Vagina (tissue), 2 donors: ENCODE measurements at places on chromosomes 5 and 9. TPM values are rescaled to one million over a fixed set of nuclear protein-coding genes. Genes with fewer than 3 reads are reported as not detected.

DNA sequence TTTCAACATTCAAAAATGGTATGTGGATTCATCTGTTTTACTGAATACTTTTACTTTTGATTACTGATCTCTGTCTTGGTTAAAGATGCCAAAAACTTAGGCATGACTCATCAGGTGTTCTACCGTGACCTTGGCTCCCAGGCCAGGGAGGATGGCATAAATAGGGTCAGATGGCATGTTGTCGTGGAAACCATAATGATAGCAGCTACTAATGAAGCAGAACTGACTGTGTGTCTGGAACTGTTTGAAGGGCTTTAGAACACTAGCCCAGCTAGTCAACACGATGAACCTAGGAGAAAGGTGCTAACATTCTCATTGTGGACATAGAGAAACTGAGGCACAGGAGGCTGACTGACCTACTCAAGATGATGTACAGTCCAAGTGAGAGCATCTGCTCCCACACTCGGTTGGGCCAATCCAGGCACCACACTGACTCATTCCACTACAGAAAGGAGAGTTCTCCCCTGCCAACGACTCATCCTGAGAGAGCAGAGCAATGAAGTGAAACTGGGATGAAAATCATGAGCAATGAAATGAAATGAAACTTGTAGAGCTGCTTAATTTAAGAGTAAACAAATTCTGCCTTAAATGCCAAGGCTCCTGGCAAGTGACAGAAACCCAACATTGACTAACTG lies 116.0 kb downstream of the TENT4A start:
- DNase-seq = peak; percentile 25

DNA sequence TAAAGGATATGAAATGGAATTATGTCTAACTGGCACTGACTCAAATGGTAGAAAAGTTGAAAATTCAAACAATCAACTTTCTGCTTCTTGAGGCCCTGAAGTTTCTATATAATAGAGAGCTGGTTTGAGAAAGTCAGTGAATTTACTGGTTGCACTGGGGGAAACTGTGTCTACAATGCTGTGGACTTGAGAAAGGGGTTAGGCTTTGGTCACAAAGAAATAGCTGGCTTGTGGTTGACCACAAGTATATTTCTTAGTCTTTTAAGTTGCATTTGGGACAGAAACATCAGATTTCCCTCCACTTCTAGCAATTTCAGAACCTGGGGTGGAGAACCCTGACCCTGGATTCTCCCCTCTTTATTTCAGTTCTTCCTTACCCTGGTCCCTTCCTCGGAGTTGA lies 192.6 kb upstream of the ACTBL2 start:
- no peak for DNase-seq

GRCh38 chr5:126384985-126385384 lies 38.2 kb upstream of the GRAMD2B start:
- no peak for DNase-seq

- DNase-seq = no peak
Measured at GRCh38 chr5:127298656-127299055, 8.1 kb downstream of the MEGF10 start.

- no peak for DNase-seq
Measured at GRCh38 chr5:73822989-73823339, 197.0 kb downstream of the ARHGEF28 start.

GRCh38 chr9:115946530-115946929 lies 207.1 kb upstream of the PAPPA start:
- no peak for DNase-seq

DNA sequence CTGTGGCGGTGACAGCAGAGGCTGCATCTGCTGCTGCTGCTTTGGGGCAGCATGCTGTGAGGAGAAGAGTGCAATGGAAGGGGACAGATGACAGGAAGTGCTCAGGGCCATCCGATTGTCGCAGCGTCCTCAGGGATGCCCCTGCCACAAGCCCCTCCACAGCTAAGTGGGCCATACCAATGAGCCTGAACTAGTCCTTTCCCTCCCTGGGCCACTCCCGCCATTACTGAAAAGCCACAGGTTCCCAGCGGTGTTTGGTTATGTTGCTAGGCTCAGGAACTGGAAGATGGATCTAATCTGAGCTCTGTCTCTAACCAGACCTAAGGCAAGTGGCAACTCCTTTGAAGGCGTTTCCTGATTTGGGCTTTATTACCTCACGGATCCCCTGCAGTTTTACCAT lies 109.2 kb downstream of the GAPVD1 start:
- DNase-seq = no peak

GRCh38 chr5:475704-476101 lies 32.7 kb downstream of the EXOC3 start:
- no peak for DNase-seq

GRCh38 chr5:53178830-53179229 lies 69.3 kb upstream of the MOCS2 start:
- no peak for DNase-seq

GRCh38 chr5:59066367-59067163 lies 483.7 kb downstream of the RAB3C start:
- no peak for DNase-seq

- no peak for DNase-seq
Measured at GRCh38 chr5:67195406-67196275, 958 bp downstream of the CD180 start.

DNA sequence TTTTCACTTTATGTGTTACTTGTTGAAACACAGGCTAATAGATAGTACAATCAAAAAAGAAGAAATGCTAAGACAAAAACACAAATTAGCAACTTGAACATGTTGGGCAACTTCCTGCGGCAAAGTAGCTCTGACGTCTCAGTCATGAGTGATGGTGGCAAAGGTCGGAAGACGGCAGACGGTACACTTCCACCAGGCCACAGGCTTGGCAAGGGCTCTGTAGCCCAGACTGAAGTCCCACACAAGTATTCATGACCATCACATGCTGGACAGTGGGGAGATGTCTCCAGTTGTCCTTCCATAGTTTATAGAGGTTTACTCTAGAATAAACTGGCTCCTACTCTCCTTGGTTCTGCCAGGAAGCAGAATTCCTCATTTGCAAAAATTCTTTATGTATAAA lies 831.3 kb downstream of the MTRR start:
- DNase-seq = no peak

DNA sequence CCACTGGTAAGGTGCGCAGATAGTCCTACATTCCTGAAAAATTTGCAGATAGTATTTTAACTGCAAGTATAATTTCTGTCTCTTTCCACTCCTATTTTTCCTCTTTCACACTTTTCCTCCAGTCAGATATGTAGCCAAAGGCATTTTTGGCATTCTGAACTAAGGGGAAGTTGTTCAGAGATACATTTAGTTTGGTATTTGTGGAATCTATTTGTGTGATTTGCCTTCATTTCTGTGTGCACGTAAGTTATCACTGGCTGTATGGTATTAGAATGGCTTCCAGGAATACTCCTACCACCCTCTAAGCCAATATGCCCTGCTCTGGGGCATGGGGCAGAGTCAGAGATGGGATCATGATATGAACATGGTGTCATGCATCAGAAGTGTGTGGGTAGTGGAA lies 45.8 kb upstream of the GRAMD2B start:
- DNase-seq = no peak

- DNase-seq = no peak
Measured at GRCh38 chr5:95919658-95920057, 42.0 kb downstream of the ELL2 start.

DNA sequence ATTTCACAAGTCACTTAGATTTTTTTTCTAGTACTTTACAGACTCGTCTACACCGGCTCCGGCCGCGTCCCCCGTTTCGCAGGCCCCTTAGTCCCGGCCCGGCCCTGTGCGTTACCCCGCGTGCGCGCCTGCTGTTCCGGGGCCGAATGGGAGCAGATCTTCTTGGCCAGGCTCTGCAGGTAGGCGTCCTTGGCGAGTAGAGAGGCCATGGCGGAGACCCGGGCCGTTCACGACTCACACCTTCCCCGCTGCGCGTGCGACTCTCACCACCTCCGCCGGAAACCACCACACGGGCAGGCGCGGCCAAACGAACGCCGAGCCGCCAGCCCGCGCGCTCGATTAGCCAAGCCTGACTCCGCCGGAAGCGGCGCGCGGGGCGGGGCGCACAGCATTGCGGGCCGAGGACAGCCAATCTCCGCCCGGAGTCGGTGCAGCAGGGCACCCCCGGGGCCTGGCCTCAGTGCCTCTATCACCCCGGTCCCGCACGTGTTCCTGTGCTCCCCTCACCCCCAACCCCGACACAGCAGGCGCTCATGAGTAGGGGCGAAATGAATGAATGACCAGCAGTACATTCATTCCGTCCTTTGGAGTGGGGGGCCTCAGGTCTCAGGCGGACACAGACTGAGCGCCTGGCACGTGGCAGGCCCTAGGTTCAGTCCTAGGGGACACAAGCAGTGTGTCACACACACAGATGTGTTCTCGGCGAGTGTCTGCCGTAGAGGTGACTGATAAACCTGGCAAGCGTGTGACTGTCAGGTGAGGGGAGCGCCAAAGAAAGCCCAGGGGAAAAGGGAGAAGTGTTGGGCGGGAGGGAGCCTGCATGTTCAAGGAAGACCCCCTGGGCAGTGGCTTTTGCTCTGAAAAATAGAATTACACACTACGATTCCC lies at the start of gene SURF6:
TSS of gene SURF6 (minus strand) at position 265 of the 888 bp plus-strand sequence. CDS start at position 209, 56 bp downstream.
- no peak for DNase-seq

The RLN2 gene
- total RNA-seq = not detected

The EIF4EBP3 gene
- total RNA-seq = 38.1 TPM
